GM12892 (cell line): ENCODE measurements at places on chromosomes 12 and 14.

DNA sequence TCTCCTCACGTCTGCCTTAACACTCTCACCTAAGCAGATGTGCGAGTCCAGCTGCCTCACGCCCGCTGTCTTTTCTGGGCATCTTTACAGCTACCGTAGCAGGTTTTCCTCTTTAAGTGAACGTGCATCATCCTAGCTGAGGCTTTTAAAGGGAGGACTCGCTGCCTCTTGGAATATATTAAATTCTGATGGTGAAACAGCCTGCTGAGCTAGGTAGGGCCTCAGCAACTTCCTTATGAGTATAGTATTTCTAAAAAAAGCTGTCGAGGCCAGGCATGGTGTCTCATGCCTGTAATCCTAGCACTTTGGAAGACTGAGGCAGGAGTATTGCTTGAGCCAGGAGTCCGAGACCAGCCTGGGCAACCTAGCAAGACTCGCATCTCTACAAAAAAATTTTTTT, 32.2 kb downstream of the TESC start:
- DNase-seq: no peak

- no peak for DNase-seq
Measured at GRCh38 chr14:61337893-61338292, 16.5 kb downstream of the PRKCH start.

DNA sequence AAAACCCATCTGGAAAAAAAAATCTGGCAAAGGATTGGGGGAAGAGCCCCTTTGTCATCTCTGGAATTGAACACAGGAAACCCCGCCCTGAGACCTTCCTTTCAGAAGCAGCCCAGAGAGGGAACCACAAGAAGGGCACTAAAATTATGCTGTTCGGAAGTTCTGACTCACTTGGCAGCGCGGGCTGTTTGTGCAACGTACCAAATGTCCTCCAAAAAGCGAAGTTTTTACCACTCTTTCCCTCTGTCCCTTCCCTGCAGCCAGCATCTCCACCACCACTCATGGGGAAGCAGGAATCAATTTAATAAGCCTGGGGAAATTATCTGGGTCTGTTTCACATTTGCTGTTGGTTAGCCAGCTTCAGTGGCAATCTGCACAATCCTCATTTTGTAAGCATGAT, 3.2 kb upstream of the SYNE3 start:
- no peak for DNase-seq

DNA sequence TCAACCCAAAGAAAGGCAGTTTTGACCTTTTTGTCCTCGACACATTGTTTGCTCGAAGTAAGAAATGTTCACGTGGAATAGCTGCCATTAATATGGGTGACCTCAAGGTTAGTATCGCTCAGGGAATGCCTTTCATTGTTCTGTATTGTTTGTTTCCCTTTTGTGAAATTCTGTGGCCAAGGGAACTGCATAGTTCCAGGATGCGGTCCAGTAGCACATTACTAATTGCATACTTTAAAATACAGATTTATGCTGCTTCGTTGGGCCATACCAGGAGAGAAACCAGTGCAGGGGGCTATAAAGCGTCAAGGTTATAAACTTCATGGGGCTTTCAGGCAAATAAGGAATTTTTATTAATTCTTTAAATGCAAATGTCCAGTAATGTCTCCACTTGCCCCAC, 73.3 kb upstream of the USP44 start:
- DNase-seq: no peak

DNA sequence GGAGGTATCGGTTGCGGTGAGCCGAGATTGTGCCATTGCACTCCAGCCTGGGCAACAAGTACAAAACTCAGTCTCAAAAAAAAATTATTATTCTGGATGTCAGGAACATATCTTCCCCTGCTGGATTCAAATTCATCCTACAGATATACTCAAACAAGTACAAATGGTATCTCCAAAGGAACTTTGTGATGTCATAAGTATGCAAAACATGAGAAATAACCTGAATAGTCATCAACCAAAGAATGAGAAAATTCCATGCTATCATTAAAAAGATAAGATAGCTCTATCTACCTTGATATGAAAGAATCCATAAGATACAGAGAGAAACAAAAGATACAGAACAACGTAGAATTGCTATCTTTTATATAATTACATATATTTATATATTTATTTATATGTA, 67.7 kb downstream of the EEA1 start:
- no peak for DNase-seq

GRCh38 chr12:113237748-113238147, 16.5 kb downstream of the TPCN1 start:
- DNase-seq: no peak

DNA sequence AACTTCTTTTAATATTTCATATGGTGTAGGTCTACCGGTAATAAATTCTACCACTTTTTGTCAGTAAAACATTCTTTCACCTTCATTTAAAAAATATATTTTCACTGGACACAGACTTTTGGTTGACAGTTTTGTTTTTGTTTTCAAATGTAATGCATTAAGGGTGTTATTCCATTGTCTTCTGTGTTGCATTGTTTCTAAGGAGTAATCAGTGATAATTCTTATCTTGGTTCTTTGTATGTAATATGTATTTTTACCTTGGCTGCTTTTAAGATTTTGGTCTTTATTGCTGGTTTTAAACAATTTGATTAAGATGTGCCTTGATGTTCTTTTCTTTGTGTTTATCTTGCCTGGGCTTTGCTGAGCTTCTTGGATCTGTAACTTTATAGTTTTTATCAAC, 4.1 kb downstream of the MAP1LC3B2 start:
- DNase-seq: no peak

DNA sequence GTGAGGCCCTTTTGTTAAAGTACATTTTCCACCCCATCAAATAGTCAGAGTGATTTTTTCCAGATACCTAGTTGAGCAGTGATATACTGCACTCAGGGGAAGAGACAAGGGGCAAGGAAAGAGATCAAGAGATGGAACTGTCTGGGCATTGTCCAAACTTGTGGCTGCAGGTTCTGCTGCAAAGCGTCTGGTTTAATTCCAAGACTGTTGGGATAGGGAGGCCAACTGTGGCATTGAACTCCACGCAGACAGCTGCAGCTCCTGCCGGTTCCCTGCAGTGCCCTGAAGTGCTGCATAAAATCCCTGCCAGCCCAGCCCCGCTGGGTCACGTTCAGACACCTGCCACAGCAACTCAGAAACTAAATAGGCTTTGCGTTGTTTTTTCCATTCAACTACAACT, 30.5 kb downstream of the RPH3A start:
- no peak for DNase-seq

DNA sequence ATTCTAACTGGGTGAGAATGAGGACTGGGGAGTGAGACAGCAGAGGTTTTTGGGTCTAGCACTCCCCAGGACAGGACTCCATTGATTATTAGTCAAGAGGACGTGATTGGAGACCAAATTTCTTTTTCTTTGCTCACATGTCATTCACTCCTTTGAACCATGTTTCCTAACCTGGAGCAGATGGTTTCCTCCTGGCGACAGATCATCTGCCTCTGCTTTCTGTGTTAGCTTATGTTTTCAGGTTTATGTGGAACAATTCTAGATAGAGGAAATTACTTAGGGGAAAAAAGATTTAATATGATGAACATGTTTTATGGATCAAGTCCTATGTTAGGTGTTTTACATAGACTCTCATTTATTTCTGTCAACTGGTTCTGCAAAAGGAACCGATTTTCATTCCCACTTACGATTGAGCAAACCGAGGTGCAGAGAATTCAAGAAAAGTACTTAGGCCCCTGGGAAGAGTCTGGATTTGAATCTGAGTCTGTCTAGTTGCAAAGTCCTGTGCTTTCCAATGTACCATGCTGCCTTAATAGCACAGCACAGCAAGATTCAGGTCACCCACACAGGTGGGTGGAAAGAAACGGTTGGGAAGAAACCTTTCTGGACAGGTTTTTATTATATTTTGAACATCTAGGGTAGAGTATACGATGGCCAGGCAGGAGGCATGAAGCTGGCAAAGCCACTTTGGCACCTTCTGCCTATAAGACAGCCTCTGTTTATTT, 30.8 kb downstream of the SMOC1 start:
- no peak for DNase-seq

DNA sequence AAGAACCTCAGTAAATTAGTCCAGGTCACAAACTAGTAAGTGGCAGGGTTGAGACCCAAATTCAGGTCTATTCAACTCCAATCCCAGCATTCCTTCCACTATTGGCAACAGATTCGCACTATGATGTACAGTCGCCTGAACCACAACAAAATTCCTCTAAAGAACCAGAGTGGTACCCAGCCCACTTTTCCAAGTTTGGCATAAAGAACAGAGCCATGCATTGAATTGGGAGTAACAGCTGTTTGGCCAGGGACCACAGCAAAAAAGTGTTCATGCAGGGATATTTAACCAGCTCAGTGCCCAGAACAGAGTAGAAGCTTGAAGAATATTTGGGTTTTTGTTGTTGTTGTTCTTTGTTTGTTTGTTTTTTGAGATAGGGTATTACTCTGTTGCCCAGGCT, 9.7 kb downstream of the TC2N start:
- no peak for DNase-seq

DNA sequence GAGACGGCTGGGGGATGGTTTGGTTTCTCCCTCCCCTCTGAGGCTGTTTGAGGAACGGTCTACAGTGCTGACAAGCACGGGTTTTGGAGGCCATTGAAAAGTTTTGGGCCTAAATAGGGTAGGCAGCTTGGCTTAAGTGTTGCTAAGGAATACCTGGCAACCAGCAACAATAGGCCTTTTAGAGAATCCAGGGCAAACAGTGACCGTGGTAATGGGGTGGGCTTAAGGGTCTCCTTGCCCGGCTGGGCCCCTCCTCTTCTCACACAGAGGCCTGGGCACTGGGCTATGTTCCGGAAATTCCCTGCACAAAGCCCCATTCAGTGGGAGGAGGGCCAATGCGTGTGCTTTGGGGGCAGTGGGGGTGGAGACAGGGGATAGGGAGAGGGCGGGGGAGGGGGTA, 55.4 kb downstream of the ASCL1 start:
- no peak for DNase-seq

DNA sequence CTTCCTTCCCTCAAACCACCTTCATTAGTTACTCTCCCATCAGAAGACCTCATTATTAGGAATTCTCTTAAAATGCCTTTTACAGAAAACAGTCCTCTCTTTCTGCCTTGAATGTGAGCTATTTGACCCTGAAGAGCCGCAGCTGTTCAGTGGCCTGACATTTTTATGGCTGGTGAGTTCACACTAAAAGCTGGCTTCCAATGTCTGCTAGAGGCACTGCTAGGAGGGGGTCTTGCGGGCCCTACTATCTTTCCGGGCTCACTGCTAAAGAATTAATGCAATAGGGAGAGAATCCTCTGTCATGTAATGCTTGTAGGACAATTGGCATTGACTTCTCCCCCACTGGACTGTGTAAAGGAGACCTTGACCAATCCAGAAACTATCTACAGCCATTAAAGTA, 87.7 kb downstream of the GPR135 start:
- DNase-seq: no peak

- no peak for DNase-seq
Measured at GRCh38 chr12:83083616-83084015, 396.9 kb downstream of the TMTC2 start.

DNA sequence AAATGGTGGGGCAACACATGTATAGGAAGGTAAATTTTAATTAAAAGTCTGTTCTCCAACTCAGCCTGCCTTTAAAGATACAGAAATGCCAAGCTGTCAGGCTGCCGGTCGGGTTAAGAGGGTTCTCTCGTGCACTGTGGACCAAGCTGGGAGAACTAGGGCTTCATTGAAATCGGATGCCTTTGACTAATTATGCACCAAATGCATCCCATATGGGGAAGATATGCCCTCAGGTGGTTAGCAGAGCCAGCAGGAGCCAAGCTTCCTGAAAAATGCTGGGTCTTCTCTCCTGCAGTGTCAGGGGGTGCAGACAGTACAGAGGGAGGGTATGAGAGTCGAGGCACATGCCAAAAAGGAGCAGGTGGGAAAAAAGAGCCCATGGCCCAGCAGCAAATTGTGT, 236.1 kb downstream of the CACNA1C start:
- DNase-seq: no peak

- DNase-seq: no peak
Measured at GRCh38 chr12:9866860-9867269, 2.3 kb downstream of the CLEC2B start.

GRCh38 chr14:99479906-99480869, at the start of gene SETD3:
Gene SETD3, minus strand, starts transcription at chr14:99480859. Its CDS starts 15,054 bp downstream, at chr14:99465805.
- DNase-seq: peak; percentile 36

DNA sequence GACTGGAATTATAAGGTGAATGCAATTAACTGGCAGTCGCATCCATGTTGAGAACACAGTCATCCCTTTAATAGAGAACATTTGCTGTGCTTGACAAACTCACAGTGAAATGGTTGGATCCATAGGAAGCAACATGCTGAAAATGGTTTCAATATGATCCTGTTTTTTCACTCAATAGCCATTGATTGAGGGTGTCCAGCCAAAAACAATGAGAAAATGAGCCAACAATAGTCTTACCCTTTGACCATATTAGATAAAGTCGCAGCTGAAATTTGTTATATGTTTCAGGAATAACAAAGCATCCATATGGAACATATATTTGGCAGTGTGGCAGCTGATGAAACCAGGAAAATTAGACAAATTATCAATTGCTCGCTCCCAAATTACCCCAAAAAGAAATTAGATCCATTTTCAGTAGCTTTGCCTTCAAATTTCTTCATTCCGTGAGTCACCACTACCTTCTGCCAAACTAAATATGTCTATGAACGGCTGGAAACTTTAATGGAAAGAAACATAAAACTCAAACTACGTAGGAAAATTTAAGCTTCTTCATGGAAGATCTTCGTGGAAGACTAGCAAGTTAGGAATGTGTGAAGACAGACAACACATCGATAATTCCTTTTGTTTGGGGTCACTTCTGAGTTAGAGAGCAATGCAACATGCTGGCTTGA, 17.4 kb downstream of the IGF1 start:
- DNase-seq: no peak

DNA sequence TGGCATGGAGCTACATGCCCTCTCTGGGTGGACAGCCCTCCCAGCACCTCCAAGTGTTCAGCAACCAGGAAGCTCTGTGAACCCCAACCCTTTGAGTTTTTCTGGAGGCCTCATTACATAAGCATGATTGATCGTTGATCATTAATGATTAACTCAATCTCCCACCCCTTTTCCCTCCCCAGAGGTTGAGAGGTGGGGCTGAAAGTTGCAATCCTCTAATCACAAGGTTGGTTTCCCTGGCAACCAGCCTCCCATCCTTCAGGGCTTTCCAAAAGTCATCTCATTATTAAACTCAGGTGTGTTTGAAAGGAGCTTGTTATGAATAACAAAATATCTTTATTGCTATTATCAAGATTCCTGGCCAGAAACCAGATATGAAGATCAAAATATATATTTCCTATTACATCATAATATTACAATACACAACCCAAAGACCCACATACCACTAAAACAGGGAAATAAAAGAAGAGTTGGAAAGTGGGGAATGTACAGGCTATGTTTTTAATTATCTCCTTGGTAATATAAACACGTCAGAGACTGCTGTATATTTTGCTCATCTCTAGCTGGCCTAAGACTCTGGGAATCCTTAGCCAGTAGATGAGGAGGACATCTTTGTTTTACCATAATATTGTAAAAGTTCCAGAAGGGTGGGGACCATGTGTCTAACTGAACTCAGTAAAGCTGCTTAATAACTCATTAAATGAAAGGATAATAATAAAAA, 73.6 kb downstream of the SSPN start:
- no peak for DNase-seq
